HFFc6 (cell line): ENCODE measurements at places on chromosomes 1 and 21. TPM values are rescaled to one million over a fixed set of nuclear protein-coding genes. Genes with fewer than 3 reads are reported as not detected.

DNA sequence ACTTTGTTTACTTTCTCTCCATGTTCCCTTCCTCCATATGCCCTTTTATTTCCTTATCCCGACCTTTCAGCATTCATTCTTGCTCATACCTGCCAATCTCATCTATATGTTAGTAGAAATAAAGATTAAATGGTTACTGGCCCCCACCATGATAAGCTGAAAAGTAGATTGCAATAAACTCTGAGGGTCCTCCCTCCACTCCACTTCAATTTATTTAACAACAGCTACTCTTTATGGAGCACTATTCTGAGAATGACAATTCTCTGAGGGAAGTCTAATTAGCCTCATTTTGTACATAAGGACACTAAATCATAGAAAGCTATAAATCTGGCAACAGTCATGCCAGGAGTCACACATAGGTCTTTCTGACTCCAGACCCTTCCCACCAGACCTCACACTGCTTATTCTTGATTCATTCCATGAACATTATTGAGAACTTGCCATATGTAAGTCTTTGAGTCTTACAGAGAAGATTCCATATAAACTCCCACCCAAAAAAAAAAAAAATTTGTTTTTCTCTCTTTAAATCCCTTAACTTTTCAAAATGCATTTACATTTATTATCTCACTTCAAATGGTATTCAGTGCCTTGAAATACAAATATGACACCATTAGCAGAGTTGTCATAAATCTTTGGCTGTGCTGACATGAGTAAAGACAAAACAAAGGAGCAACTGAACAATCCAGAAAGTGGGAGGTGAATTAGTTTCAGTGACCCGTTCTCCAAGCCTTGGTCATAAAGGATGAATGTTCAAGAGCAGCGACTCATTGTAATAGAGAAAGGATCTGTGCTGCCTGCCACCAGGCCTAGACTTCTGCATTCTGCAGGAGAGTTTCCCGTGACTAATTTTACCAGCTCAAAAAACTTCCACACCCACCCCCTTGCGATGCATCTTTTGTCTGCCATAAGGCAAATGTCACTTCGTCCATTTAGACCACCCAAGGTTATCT is 28.5 kb downstream of the PALMD start:
- DNase-seq, result no peak

- peak; percentile 72 for DNase-seq
Observed at GRCh38 chr1:84412316-84412942, 14.1 kb downstream of the DNASE2B start.

DNA sequence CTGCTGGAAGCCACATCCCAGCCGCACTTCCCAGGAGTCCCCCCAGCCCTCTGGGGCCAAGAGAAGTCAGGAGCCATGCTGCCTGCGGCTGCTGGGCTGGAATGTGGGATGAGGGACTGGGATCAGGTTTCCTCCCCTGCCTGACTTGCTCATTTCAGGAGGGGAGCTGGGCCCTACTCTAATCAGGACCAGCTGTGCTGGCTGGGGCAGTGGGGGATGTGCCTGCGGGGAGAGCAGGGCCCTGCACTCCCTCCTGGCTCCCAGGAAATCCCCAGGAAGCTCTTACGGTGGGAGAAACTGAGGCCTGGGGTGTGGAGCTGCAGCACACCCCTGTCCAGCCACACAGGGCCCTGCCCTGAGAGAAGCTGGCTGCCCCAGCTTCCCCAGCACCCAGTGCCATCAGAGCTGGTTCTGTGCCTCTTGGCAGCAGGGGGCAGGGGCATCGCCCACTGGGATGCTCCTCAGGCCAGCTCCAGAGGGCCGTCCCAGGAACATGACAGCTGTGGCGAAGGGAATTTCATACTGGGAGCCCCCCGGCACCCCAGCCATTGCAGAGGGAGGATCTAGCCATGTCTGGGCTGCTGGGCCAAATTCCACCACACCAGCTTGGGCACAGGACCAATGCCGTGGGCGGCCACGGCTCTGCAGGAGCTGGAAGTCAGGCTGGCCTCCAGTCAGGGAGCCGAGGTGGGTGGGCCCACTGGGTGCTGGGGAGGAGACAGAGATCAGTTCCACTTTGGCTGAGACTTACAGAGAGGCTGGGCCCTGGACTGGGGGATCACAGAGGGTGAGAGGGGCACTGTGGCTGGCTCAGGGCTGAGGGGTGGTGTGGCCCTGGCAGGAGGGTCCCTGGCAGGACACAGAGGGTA is 21.3 kb upstream of the PRSS38 start:
- DNase-seq, result peak; percentile 79

- DNase-seq, result peak; percentile 96
Observed at GRCh38 chr1:109877317-109877771, 33.3 kb upstream of the CSF1 start.

Gene OPRD1
- not detected in 2 replicates for total RNA-seq

Gene HES3
- not detected in 3 replicates for total RNA-seq
